SJSA1 (cell line): ENCODE measurements at places on chromosomes 7 and 10. TPM values are rescaled to one million over a fixed set of nuclear protein-coding genes. Genes with fewer than 3 reads are reported as not detected.

PLXNA4 gene
- total RNA-seq, result not detected in 2 replicates

FGFBP3 gene
- not detected in 2 replicates for total RNA-seq

EVX1 gene
- not detected in 2 replicates for total RNA-seq

PHYHIPL gene
- not detected in 2 replicates for total RNA-seq

WNT2 gene
- total RNA-seq, result 2.5 and 3.3 TPM in 2 replicates

CELF2 gene
- total RNA-seq, result not detected in 2 replicates
